ENCODE measurements at places on chromosomes 6 and 20.

DNA sequence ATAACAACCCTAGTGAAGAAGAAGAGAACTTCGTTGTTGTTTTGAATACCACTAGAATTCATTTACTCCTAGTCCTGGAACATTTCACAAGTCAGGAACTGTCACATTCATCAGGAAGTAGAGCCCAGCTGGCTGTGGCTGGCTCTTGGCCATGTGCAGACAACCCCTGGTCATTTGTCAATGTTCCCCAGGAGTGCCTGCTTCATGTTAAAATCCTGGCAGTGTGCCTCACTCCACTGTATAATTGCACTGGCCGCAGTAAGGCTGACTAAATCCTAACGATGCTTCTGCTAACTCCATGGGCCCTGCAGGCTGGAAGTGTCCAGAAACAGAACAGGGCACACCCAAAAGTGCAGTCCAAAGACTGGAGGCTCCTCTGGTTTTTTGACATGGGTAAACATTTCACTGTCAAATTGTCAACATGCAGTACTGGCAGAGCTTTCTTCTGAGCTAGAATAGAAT is 41.5 kb upstream of the ADGRF1 start:
- peak; percentile 92 for DNase-seq

GRCh38 chr20:45408646-45409213 is 641 bp downstream of the DBNDD2 start:
- no peak for DNase-seq

GRCh38 chr20:45254383-45255262 is at the start of gene SLPI:
Gene SLPI, minus strand, starts transcription at chr20:45254564. Its CDS starts 21 bp downstream, at chr20:45254543.
- DNase-seq = no peak

DNA sequence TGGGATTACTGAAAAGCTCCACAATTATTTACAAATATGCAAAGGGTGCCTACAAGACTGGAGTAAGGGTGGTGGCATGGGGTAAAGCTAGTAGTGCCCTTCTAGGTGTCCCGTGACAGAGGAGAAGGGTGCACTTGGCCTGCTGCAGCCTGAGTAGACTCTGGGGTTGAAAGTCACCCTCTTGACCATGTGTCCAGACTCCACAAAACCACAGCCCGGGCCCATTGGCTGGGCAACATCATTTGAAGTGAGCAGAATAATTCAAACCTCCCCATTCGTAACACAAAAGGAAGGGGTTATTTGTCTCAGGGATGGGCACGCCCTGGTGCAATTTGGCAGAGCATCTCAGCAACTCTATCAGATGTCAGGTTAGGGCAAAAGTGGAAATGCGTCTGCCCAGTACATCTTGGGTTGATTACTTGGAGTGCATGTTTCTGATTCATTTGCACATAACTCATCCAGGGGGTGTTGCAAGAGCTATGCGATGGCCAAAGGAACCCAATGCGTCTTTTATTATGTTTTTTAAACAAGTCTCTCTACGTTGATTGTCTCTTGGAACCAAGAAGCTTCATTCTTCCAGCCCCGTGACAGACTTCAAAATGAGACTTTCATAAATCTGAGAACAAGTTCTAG is 56.7 kb downstream of the ISM1 start:
- DNase-seq = no peak

DNA sequence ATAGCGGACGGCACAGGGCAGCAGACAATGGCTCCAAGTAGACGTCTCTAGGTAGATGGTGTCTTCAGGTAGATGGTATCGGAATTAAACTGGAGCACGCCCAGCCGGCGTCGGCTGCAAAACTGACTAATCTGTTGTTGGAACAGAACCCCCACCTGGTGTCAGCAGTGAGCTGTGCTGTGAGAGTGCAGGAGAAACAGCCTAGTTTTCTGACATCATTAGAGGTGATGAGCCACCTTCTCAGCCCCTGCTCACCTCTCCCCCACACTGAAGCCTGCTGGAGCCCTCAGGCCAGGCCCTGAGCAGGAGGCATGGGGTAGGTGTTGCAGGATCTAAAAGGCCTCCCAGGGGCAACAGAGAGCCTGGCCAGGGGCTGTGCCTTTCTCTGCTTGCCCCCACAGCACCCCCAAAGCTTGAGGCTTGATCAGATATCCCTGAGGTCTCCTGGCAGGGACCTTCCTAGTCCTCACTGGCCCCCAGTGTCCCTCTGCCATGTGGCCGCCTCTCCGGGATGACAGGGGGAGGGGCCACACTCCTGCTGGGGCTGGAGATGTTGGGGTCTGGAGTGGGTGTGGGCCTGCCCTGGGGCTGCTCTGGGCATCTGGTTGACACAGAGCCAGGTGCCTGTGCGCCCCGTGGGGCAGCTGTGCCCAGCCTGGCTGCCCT is 6.9 kb upstream of the HELZ2 start:
- DNase-seq = peak; percentile 27

GRCh38 chr20:63080811-63081210 is 74.0 kb upstream of the BHLHE23 start:
- no peak for DNase-seq

- no peak for DNase-seq
Measured at GRCh38 chr6:15414235-15414612, 168.4 kb downstream of the JARID2 start.

DNA sequence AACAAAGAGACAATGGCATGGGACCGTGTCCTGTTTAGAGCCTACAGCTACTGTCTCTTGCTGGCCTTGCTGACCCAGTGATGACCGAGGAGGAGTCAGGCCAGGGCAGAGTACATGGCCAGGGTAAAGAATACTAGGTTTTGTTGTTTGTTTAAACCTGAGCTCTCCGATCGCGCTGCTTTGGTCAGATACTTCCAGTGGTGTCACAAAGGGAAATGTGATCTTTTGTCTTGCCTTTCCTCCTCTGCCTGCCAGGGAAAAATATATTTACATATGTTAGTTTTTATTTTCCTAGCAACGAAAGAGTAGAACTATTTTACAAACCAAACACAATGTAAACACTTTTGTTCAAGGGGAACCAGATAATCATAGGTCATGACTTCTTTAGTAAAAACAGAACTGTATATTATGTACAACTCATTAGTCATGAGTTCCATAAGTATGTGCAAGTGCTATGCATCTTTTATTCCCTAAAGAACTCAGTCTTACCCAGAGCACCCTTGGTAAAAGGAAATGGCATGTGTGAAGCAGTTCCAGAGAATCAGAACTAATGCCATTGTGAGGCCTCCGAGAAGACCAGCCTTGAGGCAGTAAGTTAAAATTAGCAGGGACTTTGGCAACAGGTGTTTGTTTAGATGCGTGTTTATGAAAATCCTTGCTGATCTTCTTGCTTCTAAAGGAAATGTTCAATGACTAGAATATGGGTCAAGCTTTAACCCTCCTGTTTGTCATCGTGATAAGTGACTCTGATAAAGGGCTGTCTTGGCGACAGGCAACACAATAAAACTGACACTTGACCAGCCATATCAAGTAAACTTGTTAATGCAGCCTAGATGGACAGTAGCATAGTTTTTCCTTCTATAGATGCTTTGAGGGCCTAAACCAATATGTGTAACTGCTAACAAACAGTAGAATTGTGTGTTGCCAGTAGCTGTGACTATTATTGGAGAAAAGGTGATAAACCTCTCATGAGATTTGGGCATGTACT is 204.6 kb downstream of the NKAIN2 start:
- no peak for DNase-seq

GRCh38 chr20:14453259-14453658 is 115.8 kb upstream of the FLRT3 start:
- DNase-seq = no peak

DNA sequence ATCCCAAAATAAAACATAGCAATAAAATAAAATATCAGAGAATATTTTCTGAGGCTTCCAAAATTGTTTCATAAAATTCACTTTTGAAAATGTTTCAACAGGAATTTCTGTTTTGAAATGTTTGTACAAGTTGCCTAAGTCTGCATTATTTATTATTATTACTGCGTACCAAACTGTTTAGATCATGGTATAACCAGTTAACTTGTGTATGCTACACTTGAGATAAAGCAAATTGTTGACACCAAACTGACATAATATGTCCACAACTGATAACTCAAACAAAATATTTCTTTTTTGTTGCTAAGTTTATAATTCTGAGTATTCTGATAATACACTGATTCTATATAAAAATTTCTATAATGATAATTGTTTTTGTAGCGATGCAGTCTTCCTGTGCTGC is 531.8 kb upstream of the EYS start:
- DNase-seq = no peak

DNA sequence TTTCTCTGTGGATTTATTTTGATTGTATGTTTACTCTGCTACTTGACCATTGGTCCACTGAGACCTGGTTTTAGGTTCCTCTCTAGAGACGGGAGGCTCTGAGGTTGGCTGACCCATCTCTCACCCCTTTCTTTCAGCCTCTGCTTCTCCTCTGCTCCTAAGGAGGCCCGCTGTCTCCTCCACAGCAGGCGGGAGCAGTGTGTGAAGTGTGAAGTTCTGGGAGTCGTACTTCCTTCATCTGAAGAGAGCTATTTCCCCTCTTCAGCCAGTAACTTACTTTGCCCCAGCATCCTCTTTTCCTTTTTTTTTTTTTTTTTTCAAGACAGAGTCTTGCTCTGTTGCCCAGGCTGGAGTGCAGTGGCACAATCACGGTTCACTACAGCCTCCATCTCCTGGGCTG is 21.1 kb downstream of the PDRG1 start:
- DNase-seq = no peak

- no peak for DNase-seq
Measured at GRCh38 chr6:107991061-107991460, 33.1 kb upstream of the SEC63 start.

DNA sequence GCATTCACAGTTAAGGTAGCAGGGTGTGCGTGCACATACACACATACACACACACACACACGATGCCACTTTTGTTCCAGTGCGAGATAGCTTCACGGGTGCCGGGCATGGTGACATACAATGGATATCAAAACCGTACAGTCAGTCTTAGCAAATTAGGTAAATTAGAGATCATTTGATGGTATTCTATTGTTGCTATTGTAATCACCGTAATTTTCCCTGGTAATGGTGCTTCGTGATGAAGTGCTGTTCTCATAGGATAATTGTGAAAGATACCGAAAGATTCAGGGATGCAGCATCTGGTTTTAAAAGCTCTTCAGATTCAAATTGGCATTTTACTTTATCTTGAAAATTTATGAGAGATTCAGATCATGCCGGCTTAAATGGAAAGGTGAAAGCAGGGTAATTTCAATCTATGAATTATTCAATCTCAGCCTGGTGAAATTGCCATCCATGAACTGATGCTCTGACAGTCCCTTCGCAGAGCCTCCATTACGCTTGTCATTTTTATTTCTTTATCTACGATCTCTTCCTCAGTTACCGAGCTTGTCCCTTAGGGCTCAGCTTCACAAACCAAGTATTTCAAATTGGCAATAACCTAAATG is 71.3 kb upstream of the SOX4 start:
- peak; percentile 29 for DNase-seq

- no peak for DNase-seq
Measured at GRCh38 chr6:21414065-21414464, 179.5 kb upstream of the SOX4 start.

DNA sequence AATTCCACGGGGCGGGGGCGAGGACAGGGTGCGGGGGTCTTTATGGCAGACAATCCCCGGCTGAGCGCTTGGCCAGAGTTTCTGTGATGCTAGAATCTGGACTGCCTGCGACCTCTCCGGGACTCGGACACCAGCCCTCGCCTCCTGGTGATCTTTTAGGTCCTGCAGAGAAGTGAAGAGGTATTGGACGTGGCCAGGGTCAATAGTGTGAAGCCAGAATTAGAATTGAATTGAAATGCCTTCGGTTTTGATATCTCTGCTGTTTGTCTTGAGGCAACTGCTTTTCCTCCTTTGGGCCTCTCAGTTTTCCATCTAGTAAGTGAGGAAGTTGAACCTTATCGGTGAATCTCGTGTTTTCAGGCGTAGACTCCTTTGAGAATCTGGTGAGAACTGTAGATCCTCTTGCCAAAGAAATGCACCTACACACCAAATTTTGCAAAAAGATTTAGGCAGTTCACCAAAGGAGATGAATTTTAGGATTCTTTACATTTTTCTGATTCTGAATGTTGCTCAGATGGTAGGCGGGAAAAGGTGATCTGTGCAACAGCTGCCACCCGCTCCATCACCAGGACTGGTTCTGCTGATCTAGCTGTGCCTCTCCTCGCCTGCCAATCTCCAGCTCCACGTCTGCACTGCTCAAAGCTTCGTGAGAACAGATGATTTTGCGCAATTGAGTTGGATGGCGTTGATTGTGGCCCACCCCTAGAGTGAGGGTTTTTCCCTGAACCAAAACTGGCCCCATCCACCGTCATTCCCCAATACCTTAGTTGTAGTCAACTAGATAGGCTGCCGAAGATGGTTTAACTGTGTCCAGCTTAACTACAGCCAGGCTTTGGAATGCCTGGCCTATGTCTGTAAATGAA is 837 bp upstream of the OSER1 start:
- no peak for DNase-seq

DNA sequence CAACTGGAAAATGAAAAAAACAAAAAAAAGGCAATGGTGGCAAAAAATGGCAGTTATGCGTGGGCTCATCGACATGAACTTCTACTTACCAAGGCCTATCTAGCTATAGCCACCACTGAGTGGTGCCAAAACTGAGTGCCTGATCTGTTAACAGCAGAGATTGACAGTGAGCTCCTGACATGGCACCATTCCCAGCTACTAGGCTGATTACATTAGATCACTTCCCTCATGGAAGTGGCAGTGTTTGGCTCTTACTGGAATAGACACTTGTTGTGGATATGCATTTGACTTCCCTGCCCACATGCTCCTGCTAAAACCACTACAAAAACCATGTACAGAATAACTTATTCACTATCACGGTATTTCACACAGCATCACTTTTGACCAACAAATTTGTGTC is 216.1 kb upstream of the SGK1 start:
- DNase-seq = no peak

DNA sequence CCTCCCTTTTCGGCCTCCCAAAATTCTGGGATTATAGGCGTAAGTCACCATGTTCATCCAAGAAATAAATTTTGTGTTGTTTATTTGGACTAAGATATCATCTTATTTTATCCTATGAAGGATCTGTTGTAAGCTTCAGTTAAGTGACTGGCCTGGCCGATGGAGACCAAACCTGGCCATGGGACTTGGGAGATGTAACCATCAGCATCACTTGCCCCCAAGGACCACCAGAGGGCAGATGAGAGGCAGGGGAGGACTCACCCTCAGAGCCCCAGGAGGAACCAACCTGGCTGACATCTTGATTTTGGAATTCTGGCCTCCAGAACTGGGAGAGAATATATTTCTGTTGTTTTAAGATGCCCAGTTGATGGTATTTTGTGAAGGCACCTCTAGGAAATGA is 266.7 kb downstream of the CDH26 start:
- DNase-seq = peak; percentile 8

- no peak for DNase-seq
Measured at GRCh38 chr6:14130435-14131075, 13.0 kb downstream of the CD83 start.

- DNase-seq = no peak
Measured at GRCh38 chr6:73648166-73648565, 5.6 kb downstream of the SLC17A5 start.

DNA sequence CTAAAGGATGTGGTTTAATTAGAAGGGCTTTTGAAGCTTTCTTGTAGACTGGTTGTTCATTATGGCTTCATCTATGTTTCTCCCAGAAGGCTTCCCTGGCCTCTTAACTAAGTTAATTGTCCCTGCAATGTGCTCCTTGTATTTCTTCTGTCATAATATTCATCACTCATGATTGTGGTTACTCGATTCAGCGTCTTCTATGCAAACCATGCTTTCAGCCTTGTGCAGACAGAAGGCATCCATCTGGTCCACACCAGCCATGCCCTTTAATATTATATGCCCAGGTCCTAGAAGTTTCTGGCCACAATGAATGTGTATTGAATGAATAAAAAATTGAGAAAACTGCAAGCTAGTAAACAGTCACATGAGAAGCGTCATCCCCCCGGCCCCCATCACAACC is 163.2 kb downstream of the KHDC1L start:
- no peak for DNase-seq

Measured in NCI-H2081 (cell line).